ENCODE measurements at places on chromosomes 6 and 20.

GRCh38 chr6:146855889-146856288 lies 257.1 kb downstream of the ADGB start:
- DNase-seq: no peak

GRCh38 chr20:39107741-39108140 lies 145.6 kb downstream of the DHX35 start:
- DNase-seq: no peak

- DNase-seq: peak; percentile 67
Measured at GRCh38 chr6:133916650-133917151, 27.8 kb downstream of the TCF21 start.

- no peak for DNase-seq
Measured at GRCh38 chr6:52337633-52338290, 24.2 kb upstream of the PAQR8 start.
